ENCODE measurements at places on chromosomes 1 and 21.

DNA sequence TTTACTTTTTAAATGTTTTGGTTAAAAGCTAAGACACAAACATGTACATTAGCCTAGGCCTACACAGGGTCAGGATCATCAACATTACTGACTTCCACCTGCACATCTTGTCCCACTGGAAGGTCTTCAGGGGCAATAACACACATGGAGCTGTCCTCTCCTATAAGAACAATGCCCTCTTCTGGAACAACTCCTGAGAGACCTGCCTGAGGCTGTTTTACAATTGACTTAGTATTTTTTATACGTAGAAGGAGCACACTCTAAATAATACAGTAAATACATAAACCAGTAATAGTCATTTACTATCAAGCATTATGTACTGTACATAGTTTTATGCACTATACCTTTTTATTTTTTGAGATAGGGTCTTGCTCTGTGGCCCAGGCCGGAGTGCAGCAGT, 14.1 kb upstream of the MOB3C start:
- no peak for DNase-seq

DNA sequence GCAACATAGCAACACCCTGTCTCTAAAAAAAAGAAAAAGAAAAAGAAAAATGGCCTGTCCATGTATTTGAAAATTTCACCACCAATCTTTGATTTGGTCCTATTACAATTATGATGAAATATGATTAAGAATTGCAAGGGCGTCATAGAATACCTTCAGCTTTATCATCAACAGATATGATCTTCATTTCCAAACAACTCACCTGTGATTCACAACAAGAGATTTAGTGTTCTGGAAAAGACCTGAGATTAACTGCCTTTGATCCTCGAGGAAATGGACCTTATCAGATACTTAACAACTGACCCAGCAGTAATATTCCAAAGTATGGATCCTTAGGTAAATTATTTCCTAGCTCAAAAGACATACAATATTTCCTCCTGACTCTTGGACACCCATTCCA, 3.5 kb upstream of the GSTM4 start:
- no peak for DNase-seq

- DNase-seq = no peak
These were observed 45.2 kb upstream of the C1orf198 start for GRCh38 chr1:230913496-230913895.

DNA sequence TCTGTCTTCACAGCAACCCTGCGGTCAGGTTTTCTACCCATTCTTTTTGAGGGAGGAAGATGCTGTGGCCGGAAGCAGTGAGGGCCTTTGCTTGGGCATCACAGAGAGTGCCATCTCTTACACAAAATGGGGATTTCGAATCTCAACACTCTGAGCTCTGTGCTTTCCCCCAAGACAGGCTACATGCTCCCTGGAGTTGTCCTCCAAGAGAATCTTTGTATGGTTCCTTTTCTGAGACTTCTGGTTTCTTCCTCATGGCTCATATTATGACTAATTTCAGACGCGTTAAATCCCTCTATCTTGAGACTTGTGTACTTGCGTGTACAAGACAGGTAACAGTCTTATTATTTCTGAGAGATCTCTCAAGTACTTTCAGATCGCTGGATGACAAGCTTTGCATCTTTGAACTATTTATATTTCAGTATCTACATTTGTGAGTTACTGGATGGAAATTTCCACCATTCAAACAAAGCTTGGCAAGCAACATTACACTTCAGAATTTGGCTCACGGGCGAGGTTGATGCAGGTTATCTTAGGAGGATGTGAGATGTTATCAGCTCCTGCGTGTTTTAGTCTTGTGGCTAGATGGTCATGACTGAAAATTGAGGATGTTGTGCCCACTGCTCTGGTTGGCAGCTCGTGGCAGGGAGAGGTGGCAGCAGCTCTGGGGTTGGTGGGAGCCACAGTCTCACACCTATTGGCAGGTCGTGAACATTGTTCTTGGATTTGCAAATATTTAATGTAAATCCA, 19.4 kb downstream of the ABCG1 start:
- no peak for DNase-seq

- no peak for DNase-seq
These were observed 140.0 kb downstream of the SLC45A1 start for GRCh38 chr1:8457760-8458381.

DNA sequence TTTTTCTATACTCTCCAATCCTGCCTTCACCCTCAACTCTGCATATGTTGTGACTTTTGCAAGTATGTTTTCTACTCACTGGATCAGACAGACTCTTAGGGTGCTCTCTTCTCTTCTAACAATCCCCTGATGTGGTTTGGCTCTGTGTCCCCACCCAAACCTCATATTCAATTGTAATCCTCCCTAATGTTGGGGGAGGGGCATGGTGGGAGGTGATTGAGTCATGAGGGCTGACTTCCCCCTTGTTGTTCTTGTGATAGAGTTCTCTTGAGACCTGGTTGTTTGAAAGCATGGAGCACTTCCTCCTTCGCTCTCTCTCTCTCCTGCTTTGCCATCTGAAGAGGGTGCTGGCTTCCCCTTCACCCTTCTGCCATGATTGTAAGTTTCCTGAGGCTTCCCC, 148.9 kb upstream of the IGSF21 start:
- DNase-seq = no peak

GRCh38 chr1:203055161-203055799, 29.0 kb downstream of the PPFIA4 start:
- no peak for DNase-seq

DNA sequence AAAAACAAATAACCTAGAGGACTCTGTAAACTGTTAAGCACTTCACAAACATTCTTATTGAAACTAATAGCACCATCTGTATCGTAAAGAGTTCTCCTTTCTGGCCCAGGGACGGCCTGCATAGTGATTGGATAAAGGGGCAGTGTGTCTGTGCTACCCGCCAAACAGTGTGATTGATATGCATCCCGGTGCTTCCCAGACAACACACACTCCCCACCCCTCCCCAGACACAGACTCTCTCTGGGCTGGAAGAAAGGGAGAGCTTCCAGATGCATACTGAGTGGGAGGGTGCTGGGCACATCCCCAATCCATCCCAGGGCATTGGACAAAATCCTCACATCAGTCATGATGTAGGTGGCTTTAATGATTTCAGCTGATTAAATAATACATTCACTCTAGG, 3.7 kb downstream of the HSD11B1 start:
- DNase-seq = no peak

DNA sequence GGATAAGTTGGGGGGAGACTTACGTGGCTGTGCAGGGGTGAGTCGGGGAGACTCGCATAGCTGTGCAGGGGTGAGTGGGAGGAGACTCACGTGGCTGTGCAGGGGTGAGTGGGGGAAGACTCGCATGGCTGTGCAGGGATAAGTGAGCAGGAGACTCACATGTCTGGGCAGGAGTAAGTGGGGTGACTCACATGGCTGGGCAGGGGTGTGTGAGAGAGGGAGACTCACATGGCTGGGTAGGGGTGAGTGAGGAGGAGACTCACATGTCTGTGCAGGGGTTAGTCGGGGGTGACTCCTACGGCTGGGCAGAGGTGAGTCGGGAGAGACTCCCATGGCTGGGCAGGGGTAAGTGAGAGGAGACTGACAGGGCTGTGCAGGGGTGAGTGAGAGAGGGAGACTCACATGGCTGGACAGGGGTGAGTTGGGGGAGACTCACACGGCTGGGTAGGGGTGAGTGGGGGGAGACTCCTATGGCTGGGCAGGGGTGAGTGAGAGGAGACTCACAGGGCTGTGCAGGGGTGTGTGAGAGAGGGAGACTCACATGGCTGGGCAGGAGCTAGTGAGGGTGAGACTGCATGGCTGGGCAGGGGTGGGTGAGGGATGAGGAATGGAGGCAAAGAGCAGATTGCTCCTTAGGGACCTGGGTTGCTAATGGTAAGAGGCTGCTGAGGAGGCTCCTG, 56.0 kb upstream of the ABCG1 start:
- no peak for DNase-seq
